ENCODE measurements at places on chromosomes 16 and 17. TPM values are rescaled to one million over a fixed set of nuclear protein-coding genes. Genes with fewer than 3 reads are reported as not detected.

The KRTAP2-1 gene
- total RNA-seq, result not detected

The NSMCE1 gene
- total RNA-seq, result 45.3 TPM

The GDPD3 gene
- total RNA-seq, result 0.22 TPM

The TPSAB1 gene
- not detected for total RNA-seq

The KRTAP2-3 gene
- total RNA-seq, result 13.4 TPM
